ENCODE measurements at places on chromosomes 3 and 15.

DNA sequence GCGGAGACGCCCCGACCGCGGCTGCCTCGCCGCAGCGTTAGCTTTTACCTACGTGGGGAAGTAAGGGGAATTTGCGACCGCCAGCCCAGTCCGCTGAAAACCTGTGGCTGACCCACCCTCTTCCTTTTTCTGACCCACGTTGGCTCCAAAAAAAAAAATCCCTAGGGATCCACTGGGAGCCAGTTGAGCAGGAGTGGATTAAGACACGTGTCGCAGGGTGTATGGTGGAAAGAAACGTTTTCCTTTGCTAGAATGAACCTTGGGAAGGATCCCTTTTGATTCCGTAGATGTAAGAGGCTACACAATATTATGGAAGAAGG lies 575 bp upstream of the PCYT1A start:
- DNase-seq = peak; percentile 66

DNA sequence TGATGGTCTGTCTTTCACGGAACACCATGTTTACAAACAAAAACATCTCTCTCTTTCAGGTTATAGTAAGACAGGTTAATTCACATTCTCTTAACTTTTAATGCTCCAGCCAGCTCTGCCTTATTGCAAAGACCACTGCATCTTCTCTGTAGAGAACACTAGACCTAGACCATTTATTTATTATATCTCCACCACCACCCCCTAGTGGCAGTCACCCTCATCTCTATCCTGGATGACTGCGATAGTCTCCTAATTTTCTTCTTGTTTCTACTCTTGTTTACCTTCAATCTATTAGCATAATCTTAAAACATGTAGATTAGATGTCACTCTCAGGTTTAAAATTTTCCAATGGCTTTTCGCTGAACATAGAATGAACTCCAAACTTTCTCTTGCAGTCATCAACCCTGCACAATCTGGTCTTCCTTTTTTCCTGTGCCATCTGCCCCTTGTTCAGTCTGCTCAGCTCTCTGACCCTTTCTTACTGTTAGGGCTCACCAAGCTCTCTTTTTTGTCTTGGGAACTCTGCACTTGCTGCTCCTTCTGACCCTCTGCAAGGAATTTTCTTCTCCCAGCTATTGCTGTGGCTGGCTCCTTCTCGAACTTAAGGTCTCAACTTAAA lies 155.6 kb downstream of the SQOR start:
- DNase-seq = peak; percentile 21

GRCh38 chr3:70818145-70818544 lies 505.7 kb upstream of the MDFIC2 start:
- no peak for DNase-seq

DNA sequence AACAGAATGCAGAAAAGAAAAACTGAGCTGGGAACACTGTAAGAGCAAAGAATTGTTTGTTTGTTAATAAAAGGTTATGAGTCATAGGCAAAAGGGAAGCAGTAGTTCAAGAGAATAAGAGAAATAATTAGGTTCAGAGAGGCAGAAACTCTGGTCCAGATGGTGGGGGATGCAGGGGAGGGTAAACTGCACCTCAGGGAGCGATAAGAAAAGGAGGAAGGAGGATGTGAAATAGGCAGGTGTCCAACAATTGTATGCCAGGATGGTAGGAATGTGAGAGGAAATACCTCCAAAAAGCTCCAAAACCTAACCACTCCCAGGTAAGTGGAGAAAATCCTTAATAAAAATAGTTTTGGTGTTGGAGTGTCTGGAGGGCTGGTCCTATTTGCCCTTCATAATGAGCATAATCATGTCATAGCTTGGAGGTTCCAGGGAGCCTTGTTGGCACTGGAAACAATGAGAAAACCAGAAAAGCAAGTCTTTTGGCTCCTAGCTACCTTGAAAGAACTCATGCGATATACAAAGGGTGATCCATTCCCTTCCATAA lies 405.4 kb upstream of the TBL1XR1 start:
- no peak for DNase-seq

- DNase-seq = no peak
Measured at GRCh38 chr3:89565098-89565497, 457.7 kb downstream of the EPHA3 start.

- DNase-seq = no peak
Measured at GRCh38 chr15:62631076-62631724, 411.3 kb upstream of the TPM1 start.

DNA sequence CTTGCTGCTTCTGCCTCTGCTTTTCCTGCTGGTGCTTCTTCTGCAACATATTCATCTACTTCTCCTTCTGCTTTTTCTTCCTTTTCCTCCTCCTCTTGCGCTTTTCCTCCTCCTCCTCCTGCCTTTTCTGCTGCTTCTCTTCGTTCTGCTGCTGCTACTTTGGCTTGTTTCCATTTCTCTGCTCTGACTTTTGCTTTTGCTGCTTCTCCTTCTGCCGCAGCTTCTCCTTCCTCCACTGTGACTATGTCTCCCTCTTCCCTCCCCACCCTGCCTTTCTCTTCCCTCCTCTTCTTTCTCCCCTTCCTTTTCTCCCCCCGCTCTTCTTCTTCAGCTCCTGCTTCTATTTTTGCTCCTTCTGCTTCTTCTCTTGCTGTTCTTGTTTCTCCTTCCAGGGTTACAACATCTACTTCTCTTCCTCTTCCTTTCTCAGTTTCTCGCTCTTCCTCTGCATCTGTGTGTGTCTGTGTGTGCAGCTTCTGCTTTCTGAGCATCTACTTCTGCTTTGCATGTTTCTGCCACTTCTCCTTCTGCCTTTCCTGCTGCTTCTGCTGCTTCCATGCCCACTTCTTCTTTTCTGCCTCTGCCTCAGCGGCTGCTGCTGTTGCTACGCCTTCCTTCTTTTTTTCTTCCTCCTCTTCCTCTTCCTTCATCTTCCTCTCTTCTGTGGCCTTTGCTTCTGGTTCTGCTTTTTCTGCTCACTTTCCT lies 51.4 kb downstream of the FAM43A start:
- no peak for DNase-seq

GRCh38 chr3:58285334-58285733 lies 20.7 kb upstream of the RPP14 start:
- no peak for DNase-seq

DNA sequence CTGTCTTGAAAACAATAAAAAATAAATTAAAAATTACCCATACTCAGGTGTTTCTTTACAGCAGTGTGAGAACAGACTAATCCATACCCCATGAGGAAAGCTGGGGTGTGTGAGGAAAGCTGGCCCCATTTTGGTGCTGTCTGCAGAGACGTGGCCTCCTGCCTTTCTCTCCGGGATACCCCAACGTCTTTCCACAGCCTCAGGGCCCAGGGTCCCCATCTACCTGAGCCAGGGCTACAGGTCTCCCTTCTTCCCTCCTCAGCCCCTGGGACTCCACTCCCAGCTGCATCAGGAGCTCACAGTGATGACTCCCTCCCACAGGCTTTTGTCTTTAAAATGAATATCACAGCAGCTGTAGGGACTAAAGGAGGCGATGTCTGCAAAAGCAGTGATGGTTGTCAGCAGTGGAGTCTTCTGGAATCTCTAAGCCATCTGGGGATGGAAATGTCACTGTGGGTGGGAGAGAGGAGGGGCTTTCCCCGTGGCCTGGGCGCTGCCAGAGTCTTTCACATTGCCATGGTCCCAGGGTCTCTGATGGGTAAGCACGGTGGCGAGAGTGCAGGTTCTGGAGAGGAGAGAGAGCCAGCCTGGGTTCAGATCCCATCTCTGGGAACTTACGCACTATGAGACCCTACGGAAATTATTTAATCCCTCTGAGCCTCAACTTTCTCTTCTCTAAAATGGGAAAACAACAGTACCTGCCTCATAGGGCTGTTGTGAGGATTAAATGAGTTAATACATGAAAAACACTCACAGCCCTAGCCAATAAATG lies 259.3 kb downstream of the PLCL2 start:
- no peak for DNase-seq

DNA sequence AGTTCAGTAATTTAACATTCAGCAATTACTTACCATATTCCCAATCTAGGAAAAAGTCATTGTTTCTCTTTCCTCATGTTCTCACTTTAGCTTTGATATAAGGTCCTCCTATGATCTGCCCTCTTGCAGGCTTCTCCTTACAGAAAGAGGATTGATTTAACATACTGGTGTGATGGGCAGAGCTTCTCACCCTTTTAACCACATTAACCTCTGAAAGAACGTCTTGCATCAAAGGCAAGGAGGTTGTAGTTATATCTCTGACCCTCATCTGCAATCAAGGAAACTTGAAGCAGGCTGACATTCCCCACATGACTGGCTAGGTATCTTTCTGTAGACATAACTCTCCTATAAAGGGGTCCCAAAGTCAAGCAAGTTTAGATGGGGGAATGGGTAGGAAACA lies 39.5 kb downstream of the BTLA start:
- DNase-seq = no peak

DNA sequence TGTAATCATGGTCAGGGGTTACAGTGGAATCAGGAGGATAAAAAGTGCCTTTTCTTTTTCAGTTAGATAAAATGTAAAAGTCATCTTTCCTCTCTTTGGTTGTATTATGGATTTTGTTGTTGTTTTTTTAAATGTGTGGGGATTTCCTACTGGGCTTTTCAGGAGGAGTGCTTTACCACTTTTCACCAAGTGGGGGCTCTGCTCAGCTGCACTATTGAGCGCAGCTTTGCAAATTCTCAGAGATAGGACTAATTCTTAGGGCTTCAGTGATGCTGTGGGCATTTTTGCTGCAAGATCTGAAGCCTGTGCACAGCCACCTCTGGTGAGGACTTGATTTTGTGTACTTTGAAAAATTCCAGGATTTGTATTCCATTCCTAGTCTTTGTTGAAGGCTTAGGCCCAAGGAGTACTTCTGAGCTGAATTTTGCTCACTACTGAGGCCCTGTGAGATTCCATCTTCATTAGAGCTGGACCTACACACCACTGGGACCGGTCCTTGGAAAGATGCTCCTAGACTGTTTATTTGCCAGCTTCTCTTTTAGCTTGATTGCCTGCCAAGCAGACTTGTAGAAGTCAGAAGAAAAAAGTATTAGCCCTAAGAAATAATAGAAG lies 7.5 kb downstream of the GNB5 start:
- peak; percentile 54 for DNase-seq

DNA sequence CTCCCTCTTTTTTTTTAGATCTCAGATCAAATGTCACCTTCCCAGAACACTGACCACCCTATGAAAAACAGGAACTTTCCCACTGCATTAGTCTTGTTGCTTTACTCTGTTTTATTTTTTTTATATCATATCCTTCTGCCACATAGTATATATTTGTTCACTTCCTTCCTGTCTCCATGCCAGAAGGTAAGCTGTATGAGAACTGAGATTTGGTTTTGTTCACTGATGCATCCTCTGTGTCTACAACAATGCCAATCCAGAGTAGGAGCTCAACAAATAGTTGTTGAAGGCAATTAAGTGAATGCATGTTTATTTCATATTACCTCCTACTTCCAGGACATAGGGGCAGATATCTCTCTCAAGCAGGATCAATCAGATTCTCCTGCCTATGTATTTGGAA lies 114.4 kb downstream of the TPRG1 start:
- no peak for DNase-seq

DNA sequence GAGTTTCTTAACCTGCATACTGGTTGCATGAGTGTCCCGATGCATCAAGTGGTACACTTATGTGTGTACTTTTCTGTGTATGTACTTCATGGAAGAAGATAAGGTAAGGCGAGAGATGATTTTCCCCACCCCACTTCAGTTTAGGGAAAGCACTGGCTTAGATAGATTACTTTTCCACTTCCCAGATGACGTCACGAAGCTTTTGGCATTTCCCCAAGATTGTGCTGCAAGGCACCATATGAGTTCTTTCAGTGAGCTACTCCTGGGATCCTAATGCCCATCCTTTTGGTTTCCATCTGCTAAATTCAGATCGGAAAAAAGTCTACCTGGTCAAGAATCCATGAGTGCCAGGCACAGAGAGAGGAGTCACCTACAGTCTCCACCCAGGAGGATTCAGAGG lies 4.5 kb downstream of the IL17RB start:
- no peak for DNase-seq

DNA sequence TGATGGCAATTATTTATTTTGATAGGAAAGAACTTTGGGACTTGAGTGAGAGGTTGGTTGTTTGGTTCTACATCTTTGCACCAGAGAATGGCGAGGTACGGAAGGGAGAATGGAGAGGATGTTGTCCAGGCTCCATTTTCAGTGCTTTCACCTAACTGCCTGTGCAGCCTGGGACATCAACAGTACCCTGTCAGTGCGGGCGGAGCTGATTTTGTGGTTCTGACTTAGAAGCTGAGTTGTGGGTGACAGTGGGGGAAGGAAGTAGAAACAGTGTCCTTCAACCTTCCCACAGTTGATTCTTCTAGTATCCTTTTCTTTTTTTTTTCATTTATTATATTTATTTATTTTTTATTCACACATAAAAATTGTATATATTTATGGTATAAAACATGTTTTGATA lies 95.3 kb downstream of the TIGIT start:
- DNase-seq = no peak

- peak; percentile 9 for DNase-seq
Measured at GRCh38 chr3:9448643-9449042, 51.2 kb downstream of the SETD5 start.

DNA sequence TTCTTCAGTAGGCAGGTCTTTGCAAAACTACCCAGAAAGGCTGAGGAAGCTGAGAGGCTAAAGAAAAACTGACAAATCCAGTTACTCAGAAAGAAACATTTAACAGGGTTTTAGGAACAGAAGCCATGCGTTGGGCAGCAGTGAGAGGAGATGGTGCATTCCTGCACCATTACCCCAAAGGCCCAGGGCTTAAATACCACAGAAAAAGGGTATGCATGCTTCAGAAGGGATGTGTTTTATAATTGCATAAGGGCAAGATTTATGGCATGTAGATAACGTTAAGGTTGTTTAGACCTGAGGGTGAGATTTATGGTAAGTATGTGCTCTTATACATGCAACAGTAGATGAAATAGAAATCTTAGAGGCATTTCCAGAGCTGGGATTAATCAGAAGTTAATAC lies 10.0 kb downstream of the C3orf52 start:
- no peak for DNase-seq

- DNase-seq = peak; percentile 21
Measured at GRCh38 chr15:79942741-79943481, 28.1 kb downstream of the BCL2A1 start.

GRCh38 chr3:138946663-138947494 lies at the start of the genes FOXL2 and FOXL2NB:
TSS of gene FOXL2 (minus strand) at chr3:138947137. CDS start at chr3:138946722, 415 bp downstream.
TSS of gene FOXL2NB (plus strand) at chr3:138947217. CDS start at chr3:138947365, 148 bp downstream.
- DNase-seq = no peak

- DNase-seq = peak; percentile 56
Measured at GRCh38 chr15:44157679-44158078, 37.4 kb downstream of the FRMD5 start.

- DNase-seq = no peak
Measured at GRCh38 chr15:96234109-96234892, 96.2 kb upstream of the NR2F2 start.

GRCh38 chr3:99472385-99472784 lies 166.0 kb upstream of the COL8A1 start:
- no peak for DNase-seq

GRCh38 chr15:71085809-71086208 lies 29.5 kb upstream of the THSD4 start:
- no peak for DNase-seq

GRCh38 chr15:70164156-70164900 lies 66.6 kb upstream of the TLE3 start:
- no peak for DNase-seq

Data from hepatic stellate cell (primary cell).